ENCODE measurements at places on chromosomes 1 and 21.
A peak's percentile ranks its signal among the peaks of the same experiment; 100 is the strongest.

DNA sequence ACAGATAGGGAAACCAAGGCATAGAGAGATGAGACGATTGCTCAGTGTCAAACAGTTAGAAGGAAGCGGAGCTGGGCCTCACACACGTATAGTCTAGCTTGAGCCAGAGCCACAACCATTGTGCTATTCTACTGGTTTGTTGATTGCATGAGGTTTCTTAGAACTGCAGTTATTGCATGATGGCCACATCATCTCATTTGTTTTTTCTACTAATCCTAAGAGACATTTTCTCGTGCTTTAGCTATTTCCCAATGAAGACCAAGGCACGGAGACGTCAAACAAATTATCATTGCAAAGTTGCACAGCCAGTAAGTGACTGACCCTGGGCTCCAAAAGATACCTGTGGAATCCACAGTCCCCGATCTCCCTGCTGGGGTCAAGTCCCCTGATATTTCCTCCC is 25.1 kb upstream of the ZNF362 start:
- no peak for DNase-seq

GRCh38 chr1:20507248-20507563 is 745 bp downstream of the MUL1 start:
- DNase-seq = peak; percentile 40

DNA sequence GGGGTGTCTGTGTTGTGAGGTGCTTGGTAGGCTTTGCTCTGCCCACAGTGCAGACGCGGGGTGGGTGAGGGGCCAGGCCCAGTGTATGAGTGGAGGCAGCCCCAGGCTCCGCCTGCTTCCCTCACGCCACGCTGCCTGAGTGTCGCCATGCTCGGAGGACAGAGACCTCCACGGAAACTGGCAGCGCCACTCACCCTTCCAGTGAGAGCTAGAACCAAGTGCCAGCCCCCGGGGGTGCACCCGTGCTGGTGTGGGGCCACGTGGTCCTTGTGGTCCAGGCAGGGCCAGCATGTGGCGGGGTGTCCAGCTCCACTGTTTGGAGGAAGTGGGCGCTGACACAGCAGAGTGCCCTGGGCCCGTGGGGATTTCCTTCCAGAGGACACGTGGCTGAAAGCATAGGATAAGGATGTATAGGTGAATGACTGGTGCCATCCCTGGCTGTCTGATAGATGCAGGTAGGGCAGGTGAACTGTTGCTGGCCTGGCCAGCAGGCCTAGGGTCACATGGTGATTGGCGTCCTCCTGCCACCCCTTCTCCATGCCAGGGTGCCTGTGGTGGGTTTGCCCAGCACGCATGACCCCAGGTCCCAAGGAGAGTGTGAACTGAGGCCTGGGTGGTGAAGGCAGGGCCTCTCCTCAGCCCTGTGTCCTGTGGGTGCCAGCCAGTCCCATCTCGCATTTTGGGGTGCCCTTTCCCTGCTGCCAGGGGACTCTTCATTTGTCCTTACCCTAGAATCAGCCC is 3.8 kb downstream of the LRRC3 start:
- DNase-seq = no peak

GRCh38 chr1:21239221-21239620 is 51.0 kb downstream of the ECE1 start:
- DNase-seq = no peak

GRCh38 chr1:56461158-56462127 is 117.9 kb downstream of the PLPP3 start:
- no peak for DNase-seq

DNA sequence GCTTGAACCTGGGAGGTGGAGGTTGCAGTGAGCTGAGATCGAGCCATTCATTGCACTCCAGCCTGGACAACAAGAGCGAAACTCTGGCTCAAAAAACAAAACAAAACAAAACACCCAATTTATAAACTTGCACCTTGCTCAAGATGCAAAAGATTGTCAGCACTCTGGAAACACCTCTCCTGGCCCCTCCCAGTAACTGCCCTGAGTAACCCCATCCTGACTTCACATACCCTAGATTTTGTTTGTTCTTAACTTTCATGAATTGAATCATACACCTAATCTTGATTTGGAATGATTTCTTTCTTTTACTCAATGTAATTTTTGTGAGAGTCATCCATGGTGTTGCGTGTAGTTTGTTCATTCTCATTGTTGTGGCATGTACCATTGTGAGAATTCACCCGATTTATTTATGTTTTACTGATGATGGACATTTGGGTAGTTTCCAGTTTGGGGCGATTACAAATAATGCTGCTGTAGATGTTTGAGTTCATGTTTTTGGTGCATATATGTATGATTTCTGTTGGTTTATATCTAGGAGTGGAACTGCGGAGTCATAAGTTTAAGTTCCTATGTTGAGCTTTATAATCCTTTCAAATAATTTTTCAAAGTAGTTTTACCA is 10.4 kb downstream of the NECAP2 start:
- no peak for DNase-seq

GRCh38 chr1:80218112-80218511 is 1211.6 kb upstream of the ADGRL4 start:
- peak; percentile 6 for DNase-seq

DNA sequence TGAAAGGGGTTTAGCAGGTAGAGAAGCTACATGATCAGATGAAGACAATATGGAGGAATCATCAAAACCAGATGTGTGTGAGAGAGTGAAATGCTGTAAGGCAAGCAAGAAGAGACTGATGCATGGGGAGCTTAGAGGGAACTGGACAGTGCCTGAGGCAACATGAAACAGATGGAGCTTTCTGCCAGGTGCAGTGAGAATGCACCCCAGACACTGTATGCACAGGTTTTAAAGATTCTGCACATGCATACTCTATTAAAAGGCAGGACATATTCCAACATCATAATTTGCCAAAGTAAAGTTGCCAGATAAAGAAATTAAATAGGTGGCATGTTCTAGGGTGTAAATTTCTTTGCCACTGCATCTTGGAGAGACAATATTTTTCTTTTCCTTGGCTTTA is 200.1 kb downstream of the AMY1C start:
- DNase-seq = no peak

DNA sequence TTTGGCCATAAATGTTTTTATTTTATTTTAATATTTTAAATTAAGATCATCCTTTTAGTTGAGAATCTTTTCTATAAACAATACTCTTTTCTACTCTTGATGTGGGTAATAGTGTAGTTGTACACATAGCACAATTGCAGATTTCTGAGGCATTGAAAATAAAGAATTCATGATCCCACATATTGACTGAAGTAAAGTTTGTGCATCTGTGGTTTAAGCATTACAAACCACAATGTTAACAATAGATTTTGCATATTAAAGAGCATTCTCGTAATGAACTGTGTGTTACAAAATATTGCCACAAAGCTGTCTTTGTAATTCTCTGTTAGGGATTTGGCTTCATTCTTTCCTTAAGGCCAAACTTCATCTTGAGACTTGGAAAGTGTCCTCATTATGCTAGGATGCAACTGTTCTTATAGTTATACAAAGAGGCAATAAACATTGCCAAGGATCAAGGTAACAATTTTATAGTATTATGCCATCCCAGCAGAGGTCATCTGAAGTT is 256.8 kb downstream of the OLFM3 start:
- no peak for DNase-seq

DNA sequence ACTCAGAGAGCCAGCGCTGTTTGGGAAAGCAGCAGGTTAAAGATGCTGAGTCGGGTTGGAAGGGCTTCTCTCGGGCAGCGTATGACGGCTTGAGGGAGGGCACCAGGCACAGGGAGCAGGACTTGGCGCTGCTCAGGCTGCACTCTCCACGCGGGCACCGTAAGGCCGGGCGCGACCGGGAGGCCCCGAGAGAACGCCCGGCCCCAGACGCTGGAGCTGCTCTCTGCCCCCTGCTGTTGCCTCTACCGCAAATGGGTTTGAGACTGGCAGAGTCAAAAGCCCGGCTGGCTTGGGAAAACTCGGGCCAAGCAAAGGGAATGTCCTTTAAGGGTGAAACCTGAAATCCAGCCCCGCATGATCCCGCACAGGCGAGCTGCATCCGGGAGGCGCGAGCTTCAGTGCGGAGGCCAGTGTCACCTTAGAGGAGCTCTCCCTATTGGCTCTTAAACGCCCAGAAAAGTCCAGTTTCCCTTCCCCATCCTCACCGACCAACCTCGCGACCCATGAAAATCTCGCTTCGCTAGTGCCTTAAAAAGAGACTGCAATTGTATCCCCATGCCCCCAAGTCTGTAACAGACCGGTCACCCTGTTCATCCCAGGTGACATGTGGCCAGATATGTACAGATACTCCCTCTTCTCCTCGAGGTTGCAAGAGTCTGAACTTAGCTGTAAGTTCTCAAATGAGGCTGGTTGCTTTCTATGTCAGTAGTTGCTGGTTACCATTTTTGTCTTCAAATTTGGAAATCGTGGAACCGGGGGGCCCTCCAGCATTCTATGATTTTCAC is 1.1 kb downstream of the PRRX1 start:
- no peak for DNase-seq

DNA sequence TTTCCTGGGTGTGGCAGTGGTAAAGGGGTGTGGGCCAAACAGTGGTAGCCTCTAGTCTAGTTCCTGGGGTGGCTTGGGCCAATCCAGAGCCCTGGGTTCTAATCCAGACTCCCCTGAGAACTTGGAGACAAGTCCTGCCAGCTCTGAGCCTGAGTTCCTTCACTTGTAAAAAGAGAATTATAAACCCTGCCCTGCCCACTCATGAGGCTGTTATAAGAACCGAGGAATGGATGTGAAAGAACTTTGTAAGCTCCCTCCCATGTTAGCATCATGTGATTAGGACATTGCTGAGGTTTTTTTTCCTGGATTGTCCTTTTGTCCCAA is 131.0 kb downstream of the RRAGC start:
- no peak for DNase-seq

- no peak for DNase-seq
These were observed 604.2 kb downstream of the LRRIQ3 start for GRCh38 chr1:73593804-73594203.

DNA sequence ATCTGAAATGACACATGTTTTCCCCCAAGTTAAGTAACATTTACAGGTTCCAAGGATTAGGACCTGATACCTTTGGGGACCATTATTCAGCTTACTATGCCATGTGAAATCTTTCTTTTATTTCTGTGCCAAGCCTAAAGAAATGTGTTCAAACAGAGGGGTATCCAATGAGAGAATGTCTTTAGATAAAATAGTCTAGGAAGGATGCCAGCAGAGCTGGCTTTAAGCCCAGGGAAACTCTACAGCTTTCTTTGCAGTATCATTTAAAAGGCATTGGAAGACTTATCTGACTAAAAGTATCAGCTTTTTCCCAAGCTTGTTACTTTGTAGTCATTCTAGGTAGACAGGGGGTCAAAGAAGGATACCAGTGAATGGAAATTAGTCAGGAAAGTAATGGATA is 860.4 kb downstream of the PLA2G4A start:
- peak; percentile 57 for DNase-seq

GRCh38 chr1:48608882-48609281 is 136.9 kb upstream of the SPATA6 start:
- no peak for DNase-seq

DNA sequence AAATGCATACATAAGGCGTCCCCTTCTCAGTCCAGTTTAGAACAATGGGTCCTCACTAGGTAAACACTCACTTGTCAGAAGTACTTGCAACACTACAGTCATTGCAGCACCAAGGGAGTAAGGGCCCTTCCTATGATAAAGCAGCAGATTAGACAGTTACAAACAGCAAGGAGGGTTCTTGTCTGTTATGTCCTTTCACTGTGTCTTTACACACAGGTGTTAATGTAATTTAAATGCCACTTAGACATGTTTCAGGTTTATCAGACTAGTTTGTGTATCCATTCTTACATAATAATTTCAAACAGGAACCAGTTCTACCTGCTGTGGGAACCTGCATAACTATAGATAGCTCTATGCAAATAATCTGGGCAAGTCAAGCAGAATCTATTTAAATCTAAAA is 105.6 kb upstream of the USH2A start:
- no peak for DNase-seq

GRCh38 chr1:76659171-76659940 is 207.9 kb upstream of the ST6GALNAC5 start:
- DNase-seq = peak; percentile 45

GRCh38 chr1:8495928-8496401 is 178.1 kb downstream of the SLC45A1 start:
- no peak for DNase-seq

- no peak for DNase-seq
These were observed at the start of gene RPTN for GRCh38 chr1:152159144-152159543. RPTN (minus strand) TSS chr1:152159228; CDS start chr1:152157889, 1,339 bp downstream.

DNA sequence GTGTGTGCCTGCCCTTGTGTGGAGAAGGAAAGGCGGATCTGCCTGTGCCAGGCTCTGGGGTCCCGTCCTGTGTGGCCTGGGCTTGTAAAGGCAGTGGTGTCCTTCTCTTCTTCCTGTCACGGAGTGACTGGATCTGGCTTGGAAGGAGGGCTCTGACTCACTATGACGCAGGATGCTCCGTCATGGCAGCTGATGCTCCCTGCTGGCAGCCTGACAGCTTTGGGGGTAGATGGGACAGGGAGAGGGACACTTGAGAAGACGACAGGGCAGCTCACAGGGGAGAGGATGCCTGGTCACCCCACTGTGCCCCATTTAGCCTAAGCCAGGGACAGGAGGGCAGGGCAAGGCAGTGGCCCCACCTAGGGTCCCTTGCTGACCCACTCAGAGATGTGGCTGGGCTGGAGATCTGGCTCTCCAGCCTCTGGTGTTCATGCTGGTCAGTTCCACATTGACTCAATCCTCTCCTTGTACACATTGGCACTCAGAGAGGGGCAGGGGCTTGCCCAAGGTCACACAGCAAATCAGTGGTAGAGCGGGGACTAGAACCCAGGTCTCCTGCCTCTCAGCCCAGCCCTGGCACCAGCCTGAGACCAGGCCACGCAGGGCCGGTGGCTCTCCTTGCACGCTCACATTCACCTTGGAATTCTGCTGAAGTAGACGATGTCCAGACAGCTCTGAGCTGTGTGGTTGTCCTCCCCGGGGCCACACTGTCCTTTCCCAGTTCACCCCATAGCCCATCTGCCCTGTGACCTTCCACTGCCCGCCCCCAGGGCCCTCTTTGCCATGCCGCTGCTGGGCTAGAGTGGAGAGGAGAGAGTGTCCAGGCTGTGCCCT is 2.8 kb upstream of the FAM131C start:
- DNase-seq = no peak

- no peak for DNase-seq
These were observed 2.4 kb upstream of the PROX1 start for GRCh38 chr1:213985209-213986019.

DNA sequence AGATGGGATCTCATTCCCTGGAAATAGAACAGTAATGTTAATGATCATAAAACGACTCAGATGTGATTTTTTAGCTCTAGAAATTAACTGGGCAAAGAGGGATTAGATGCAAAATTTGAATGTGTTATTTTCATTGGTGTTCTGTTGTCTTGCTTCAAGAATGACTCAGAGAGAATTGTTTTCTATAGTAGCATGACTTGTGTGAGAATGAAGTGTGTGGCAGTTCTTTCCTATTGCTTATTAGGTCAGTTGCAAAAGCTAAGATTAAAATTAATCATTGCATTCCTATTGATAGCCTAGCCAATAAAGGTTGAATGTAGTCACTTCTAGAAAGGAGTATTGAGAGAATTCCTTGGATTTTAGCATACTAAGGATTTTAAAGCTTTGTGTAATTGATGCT is 22.9 kb downstream of the SPEN start:
- DNase-seq = no peak

- no peak for DNase-seq
These were observed 2.6 kb downstream of the CROCC start for GRCh38 chr1:16924216-16924918.
